ENCODE measurements at places on chromosomes 3 and 15.

DNA sequence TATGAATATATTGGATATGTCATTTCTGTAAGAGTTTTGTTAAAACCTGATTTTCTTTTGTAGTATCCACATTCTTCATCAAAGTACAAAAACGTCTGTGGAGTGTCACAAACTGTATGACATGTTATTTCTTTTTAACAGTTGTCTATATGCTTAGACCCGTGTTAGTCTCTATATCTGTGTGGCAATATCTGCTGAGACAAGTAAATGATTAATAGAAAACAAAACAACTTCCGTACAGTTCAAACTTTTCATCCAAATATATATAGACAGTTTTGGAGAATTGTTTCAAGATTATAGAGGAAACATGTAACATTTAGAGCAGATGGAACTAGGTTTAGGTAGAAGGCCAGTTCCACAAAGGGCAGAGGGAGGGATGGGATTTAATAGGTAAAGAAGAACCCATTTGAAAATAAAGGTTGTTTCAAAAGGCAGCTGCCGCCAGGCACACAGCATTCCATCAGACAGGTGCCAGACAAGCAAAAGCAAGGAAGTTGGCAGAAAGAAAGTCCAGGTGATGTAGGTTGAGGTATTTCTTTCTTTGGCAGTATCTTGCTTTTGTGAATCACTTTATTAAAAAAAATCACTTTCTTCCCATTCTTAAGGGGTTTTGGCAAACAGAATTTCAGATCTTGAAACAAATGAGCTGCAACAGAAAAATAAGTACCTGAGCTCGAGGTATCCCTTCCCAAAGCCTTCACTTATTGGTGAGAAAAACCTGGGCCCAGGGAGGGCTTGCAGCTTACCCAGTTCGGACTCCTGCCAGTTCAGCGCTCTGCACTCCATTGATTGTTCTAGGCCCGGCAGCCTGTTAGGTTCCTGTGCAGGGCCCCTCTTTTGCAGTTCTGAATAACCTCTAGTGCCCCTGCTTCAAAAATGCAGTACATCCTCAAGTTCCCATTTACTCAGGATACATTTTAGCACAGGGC is 49.0 kb downstream of the LRRN1 start:
- DNase-seq, result no peak

- DNase-seq, result no peak
These were observed 2.1 kb downstream of the SLC41A3 start for GRCh38 chr3:126081618-126082361.

- DNase-seq, result no peak
These were observed 64.4 kb upstream of the SNRPA1 start for GRCh38 chr15:101359365-101359947.

DNA sequence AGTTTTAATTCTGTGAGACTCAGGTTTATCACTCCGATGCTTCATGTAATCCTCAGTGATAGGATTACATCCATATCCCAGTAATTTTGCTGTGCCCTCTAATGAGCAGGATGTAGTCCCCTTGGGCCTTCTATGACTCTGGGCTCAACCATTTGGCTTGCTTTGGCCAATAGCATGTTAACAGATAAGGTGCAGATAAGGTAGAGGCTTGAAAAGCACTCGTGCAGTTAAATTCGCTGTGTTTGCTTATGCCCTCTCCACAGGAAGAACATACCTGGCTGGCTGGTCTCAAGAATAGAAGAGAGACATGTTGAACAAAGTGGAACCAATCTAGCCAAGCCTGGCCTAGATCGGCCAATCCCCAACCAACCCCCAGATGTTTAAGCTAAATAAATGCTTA is 20.1 kb downstream of the CCDC13 start:
- no peak for DNase-seq

- no peak for DNase-seq
These were observed 6.2 kb upstream of the NEO1 start for GRCh38 chr15:73046073-73046472.

GRCh38 chr3:194257916-194258668 is 93.0 kb downstream of the CPN2 start:
- no peak for DNase-seq

DNA sequence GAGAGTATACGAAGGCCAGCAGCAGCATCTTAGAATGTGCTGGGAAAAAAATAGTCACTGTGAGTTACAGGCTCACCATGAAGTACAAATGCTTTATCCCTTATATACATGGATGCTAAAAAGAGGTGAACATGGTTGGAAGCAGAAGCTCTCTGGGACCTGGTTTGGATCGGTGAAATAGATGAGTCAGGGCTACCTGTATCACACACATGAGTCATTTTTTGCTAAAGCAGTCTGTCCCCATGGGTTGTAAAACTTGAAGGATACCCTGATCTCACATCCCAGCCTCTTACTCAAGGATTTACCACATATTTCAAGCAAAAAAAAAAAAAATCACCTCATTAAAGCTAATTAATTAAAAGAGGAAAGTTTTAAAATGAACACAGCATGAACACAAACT is 6.9 kb upstream of the SERPINI2 start:
- DNase-seq, result no peak

DNA sequence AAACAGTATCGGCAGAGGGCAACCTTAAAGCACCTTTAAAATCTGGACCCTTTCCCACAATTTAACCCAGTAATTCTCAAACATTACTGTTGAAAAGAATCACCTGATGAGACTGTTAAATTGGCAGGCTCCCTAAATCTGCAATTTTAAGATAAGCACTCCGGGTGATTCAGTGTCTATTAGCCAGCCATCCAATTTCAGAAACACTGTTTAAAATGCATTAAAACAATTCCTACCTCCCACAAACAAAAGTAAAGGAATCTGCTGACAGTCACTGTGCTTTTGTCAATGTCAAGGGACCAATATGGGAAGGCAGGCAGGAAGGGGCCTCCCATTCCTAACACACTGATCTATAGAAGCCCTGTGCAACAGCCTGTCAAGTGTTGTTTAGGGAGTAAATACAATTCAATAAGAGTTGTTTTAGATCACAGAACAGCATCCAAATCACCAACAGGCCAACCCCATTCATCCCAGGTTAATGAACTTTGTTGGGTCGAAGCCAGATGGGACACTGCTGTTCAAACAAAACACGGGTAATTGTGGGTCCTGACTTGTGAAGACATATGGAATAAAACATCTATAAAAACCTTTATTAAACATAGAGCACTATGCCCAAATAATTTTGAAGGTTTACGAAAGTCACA is 21.4 kb downstream of the SIAH2 start:
- no peak for DNase-seq

DNA sequence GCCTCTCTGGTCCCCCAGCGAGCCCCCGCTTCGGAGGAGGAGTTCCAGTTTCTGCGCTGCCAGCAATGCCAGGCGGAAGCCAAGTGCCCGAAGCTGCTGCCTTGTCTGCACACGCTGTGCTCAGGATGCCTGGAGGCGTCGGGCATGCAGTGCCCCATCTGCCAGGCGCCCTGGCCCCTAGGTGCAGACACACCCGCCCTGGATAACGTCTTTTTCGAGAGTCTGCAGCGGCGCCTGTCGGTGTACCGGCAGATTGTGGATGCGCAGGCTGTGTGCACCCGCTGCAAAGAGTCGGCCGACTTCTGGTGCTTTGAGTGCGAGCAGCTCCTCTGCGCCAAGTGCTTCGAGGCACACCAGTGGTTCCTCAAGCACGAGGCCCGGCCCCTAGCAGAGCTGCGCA is 3.5 kb downstream of the PML start:
- no peak for DNase-seq

GRCh38 chr3:56761887-56762651 is 39.7 kb downstream of the ARHGEF3 start:
- DNase-seq, result no peak

- no peak for DNase-seq
These were observed 1.6 kb downstream of the WDR72 start for GRCh38 chr15:53757906-53758305.

DNA sequence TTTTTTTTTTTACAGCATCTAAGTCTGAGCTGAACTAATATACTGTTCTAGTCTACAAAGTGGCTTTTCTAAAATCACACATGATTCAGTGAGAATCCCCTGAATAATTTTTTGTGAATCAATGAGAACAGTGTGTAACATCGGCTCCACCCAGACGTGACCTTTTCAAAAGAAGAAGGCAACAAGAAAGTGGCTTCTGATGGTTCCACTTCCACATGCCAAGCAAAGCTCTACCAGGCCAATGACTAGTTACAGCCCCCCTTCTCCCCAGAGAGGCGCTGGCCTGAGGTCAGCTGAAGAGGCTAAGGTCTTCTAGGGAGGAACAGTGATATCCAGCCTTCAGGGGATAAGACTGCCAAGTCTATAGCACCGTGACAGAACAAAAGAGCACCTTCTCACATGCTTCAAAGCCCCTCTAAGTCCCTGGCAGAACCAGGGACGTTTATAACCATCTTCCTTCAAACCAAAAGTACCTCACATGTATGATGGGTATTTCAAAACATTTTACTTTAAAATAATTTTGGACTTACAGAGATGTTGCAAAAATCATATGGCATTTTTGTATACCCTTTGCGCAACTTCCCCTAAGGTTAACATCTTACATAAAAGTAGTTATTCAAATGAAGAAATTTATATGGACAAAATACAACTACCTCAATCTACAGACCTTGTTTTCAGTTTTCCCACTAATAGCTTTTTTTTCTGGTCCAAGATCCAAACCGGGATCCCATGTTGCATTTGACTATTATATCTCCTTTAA is 177.9 kb downstream of the OSBPL10 start:
- DNase-seq, result no peak

- DNase-seq, result no peak
These were observed 37.1 kb upstream of the SLC4A7 start for GRCh38 chr3:27521179-27521871.
